NCI-H1436 treated with DMSO at 0.1 percent for 48 hours (cell line): ENCODE measurements at places on chromosomes 3 and 15.

DNA sequence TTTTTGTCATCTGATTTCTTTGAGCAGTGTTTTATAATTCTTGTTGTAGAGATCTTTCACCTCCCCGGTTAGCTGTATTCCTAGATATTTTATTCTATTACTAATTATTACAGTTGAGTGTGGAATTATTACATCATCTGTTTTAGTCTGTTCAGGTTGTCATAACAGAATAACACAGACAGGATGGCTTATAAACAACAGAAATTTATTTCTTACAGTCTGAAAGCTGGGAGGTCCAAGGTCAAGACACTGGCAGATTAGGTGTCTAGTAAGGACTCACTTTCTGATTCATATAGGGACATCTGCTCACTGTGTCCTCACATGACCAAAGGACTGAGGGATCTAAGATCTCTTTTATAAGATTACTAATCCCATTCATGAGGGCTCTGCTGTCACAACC, 121.3 kb upstream of the THBS1 start:
- no peak for DNase-seq

DNA sequence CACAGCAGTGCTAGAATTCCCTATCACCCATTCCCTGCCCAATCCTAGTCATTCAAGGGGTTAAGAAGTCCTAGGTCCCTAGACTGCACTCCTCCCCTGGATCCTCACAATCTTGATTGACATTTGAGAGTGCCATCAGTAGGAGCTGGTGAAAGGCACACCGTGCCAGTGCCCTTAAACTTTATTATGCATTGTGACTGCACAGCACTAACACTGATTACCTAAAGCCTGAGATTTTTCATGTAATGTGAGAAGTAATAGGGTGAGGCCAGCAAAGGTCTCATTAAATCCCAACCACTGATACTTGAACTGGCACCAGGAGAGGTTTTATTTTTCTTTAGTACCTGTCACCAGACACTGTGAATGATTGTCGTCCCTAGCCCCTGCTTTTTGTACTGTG, 16.3 kb downstream of the GXYLT2 start:
- DNase-seq = no peak

DNA sequence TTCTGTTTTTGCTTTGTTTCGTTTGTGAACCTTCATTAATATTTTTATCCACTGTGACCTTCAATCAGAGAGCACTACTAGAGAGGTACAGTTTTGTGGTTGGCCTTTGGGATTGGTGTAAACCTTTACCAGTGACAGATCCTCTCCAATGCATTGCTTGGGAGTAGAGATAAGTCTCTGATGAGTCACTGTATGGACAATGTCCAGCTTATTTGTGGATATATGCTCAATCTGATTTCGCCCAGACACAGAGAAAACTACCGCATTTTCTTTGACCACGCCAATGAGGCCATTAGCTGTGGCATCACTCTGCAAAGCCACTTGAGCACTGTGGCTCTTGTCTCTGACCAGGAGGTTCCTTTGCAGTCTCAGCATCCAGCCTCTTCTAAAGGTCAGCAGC, 964.7 kb downstream of the TUSC7 start:
- no peak for DNase-seq

- DNase-seq = no peak
These were observed 72.0 kb downstream of the FSIP1 start for GRCh38 chr15:39710681-39711080.

- DNase-seq = no peak
These were observed 208.4 kb upstream of the TRIM42 start for GRCh38 chr3:140469491-140469890.

DNA sequence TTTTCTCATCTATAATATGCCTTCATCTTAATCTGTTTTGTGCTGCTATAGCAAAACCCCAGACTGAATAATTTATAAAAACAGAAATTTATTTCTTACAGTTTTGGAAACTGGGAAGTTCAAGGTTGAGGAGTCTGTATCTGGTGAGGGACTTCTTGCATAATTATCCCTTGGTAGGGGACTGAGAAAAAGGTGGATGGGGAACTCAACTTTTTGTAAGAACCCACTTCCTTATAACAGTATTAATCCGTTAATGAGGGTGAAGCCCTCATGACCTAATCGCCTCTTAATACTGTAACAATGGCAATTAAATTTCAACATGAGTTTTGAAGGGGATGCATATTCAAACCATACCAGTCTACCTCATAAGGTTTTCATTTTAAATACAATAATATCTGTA, 17.4 kb upstream of the MYH15 start:
- no peak for DNase-seq

GRCh38 chr3:178231645-178232044, 304.6 kb upstream of the KCNMB2 start:
- DNase-seq = no peak

DNA sequence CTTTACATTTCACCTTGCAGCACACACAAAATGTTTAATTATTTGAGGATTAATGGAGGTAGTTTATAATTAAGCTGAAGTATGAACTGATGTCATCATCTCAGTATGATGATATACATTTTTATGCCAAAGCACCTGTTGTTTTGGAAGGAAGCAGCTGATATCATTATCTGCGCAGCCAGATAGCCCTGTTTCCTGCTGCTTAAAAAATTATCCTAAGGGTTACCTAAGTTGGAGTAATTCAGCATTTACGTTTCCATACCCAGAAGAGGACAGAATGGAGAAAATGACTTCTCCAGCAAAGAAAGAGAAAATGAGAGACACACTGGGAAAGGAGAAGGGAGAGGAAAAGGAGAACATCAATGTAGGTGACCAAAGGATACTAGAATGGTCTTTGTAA, 370.3 kb upstream of the PLSCR5 start:
- DNase-seq = no peak

DNA sequence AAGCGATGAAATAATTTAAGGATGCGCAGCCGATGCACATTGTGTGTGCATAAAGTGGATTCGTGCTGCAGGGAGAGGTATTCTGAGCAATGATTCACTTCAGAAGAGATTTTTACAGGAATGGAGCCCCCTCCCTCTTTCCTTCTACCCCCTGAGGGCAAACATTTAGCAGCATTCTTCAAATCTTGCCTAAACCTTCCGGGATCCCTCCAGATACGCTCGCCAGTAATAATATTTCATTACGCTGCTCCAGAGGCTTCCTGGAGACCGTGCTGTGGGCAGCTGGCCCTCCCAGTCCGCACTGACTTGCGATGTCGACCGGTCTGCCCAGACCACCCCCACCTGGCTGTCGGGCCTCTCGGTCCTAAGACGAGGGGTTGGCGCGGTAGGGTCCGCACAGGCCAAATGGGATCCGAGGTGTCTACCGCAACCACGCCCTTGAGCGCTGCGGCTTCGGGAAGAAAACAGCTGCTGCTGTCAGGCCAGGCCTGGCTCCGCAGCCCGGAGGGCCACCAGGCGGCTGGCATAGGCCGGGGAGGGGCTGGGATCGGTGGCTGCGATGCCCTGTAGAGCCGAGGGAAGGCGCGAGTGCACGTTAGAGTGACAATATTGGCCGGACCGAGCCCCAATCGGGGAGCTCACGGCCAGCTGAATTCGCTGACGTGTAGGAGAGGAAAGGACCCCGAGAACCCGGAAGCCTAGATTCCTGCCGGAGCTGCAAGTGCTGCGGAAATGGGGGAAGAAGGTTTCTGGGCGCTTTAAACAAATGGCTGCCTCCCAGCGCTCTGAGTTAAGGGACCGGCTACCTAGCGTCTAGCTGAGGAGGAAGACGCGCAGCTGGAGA, 14.3 kb downstream of the ZIC4 start:
- no peak for DNase-seq

GRCh38 chr3:45066109-45066801, 40.2 kb downstream of the CLEC3B start:
- DNase-seq = no peak

GRCh38 chr3:156449710-156450574, 105.0 kb downstream of the SSR3 start:
- no peak for DNase-seq

GRCh38 chr3:81968658-81969057, 207.2 kb upstream of the GBE1 start:
- DNase-seq = no peak
